ENCODE measurements at places on chromosomes 5 and 9.

- DNase-seq, result no peak
These were observed 256.9 kb downstream of the GLIS3 start for GRCh38 chr9:4042991-4043390.

- DNase-seq, result no peak
These were observed 7.3 kb upstream of the RXRA start for GRCh38 chr9:134318941-134319305.

DNA sequence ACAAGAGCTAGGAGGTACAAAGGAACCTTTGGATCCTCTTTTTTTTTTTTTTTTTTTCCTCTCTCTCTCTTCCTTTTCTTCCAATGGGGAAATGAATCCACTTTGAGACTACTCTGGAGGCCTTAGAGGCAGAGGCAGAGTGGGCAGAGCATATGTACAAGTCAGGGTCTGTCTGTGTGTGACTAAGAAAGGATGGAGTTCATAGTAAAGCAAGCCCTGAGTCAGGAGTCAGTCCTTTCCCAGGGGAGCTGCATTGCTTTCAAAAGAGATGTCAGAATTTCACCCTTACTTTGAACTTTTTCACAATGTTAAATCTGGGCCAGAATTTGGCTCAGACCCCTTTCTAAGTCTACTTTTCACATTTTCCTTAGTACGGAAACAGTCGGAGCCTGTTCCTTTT lies 792.4 kb upstream of the C9orf72 start:
- no peak for DNase-seq

DNA sequence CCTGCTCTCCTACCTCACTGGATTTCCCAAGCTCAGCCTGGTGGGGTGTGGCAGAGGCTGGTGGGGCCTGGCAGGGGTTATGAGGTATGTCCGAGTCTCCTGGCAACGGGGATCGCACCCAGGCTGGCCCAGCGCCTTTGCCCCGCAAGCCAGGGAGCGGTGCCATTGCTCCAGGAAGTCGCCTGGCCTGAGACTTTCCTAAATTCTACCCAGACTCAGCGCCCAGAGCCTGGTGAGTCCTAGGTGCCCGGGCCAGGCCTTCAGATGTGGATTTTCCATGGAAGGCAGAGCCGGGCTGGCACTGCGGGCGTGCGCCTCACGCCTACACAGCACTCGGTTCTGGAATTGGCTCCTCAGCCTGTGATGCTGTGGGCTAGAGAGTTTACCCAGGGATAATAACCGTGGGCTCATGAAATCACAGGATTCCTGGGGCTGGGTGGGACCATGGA lies 155.4 kb upstream of the COL5A1 start:
- no peak for DNase-seq

DNA sequence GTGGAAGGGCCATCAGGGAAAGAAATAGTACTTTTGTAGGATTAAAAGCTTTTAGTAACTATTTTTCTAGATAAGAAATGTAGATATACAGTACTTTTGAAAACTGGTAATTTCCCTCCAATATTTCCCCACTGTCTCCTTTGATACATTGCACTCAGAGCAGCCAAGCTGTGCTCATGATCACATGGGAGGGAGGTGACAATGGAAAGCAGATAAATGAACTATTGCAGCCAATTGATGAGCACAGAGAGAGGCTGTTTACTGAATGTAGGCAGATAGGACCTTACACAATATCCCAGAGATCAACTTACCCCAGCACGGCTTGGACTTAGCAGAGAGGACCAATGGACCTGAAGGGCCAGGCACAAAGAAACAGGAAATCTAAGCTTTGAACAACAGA lies 178.0 kb upstream of the NREP start:
- DNase-seq, result no peak

GRCh38 chr5:1867114-1867814 lies 15.5 kb downstream of the IRX4 start:
- no peak for DNase-seq

DNA sequence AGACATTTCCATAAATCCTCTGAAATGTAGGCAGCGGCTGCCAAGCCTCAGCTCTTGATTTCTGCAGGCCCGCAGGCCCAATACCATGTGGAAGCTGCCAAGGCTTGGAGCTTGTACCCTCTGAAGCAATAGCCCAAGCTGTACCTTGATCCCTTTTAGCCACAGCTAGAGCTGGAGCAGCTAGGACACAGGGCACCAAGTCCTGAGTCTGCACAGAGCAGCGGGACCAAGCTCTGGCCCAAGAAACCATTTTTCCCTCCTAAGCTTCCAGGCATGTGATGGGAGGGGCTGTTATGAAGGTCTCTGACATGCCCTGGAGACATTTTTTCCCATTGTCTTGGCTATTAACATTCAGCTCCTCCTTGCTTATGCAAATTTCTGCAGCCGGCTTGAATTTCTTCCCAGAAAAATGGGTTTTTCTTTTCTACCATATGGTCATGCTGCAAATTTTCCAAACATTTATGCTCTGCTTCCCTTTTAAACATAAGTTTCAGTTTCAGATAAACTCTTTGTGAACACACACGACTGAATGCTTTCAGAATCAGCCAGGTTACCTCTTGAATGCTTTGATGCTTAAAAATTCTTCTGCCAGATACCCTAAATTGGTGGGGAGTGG lies 14.4 kb upstream of the ZFR start:
- no peak for DNase-seq

DNA sequence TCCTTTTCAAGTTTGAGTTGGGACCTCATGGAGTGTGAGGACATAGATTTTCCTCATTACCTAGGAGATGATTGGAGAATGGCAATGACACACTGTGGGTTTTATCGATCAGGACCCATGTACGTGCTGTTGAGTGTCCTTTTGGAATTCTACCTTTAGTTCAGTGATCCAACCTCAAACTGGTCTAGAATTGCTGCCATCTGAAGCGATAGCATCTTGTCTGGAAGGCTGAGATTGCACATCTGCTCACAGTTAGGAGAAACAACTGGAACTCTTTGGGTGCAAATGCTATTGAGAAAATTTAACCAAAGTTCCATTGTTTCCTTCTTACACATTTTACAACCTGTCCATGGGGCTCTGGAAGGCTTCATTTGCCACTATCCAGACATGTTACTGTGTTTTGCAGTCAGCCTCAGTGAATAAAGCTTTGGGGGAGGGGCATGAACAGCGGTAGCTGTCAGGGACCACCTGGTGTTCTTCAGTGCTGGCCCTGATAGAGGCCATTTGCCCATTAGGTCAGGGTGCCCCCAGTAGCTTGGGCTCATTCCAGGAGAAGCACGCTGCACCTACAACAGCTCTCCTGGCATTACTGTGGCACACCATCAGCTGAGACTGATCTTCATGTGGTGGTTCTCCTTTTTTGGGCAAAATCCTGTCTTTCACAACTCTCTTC lies 123.1 kb downstream of the PDE8B start:
- DNase-seq, result no peak

DNA sequence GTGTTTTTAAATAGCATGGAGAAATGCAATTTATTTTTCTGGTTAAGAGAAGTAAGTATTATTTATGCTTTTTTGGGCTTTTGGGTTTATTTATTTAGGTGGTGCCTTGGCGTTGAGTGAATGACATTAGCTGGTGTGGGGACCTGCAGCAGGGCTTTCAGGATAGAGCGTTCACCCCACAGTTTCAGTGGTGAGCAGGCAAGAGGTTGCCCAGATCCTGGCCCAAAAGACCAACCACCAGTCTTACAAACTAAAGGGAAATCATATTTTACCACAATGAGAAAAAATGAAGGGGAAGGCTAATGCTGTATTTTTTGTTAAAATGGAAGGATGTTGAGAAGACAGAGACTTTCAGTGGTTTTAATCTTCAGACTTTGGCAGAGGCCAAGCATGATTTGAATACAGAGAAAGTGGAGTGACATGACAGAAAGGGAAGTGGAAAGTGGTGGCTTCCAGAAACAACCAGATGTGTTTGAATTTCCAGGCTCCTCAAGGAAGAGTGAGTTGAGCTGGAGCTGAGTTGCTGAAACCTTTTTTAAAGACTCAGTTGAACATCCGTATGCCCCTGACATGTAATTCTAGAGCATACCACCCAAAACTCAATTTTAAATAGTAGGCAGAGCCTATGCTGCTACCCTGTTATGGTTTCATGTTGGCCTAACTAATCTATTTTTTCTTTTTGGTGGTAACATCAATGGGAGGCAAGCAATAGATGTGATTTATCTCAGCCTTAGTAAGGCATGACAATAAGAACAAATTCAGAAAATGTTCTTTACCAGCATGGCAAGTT lies 94.8 kb downstream of the AOPEP start:
- DNase-seq, result no peak

DNA sequence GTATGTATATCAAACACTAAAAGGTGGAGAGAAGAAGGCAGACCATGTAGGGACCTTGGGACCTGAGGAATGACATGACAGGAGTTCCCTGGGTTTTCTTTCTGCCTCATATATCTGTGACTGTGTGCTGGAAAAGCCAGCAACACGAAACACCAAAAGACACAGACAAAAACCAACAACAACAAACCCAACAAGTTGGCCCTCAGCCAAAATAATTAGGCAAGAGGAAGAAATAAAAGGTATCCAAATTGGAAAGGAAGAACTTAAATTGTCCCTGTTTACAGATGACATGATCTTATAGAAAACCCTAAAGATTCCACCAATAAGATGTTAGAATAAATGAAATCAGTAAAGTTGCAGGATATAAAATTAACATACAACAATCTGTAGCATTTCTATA lies 21.7 kb downstream of the ABO start:
- no peak for DNase-seq

DNA sequence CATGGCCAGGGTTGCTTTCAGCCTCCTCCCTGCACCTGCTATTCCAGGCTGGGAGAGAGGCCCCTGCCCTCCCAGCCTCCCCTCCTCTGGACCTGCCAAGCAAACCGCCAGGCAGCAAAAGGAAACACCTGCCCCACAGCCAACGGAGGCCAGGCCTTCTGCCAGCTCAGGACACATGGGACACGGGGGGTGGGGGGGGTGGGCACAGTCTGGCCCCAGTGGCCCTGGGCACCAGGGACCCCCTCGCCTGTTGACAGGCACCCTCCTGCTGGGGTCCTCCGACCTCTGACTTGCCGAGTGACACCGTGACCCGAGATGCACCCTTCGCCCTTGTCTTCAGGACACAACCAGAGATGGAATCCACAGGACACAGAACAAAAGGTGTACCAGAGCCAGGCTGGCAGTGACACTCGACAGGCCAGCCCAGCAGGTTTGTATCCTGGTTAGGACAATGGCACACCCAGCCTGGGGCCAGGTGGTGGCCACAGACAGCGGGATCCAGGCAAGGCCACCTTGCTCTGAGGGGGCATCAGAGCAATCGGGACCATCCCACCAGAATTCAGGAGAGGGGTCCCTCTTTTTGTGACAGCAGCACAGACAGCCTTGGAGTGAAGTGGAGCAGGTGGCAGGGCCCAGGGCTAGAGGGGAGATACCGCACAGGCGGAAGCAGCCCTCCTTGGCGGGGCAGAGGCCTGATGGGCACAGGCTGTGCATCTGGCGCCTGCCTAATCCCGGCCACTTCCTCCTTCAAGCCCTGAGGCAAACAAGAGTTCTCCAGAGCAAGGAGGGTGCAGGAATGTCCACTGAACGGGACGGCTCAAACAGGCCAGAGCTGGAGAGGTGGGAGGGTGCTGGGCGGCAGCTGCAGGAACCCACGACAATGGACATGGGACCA lies 1.3 kb upstream of the TMEM210 start:
- no peak for DNase-seq

- no peak for DNase-seq
These were observed 50.5 kb downstream of the COMMD10 start for GRCh38 chr5:116135344-116135743.

DNA sequence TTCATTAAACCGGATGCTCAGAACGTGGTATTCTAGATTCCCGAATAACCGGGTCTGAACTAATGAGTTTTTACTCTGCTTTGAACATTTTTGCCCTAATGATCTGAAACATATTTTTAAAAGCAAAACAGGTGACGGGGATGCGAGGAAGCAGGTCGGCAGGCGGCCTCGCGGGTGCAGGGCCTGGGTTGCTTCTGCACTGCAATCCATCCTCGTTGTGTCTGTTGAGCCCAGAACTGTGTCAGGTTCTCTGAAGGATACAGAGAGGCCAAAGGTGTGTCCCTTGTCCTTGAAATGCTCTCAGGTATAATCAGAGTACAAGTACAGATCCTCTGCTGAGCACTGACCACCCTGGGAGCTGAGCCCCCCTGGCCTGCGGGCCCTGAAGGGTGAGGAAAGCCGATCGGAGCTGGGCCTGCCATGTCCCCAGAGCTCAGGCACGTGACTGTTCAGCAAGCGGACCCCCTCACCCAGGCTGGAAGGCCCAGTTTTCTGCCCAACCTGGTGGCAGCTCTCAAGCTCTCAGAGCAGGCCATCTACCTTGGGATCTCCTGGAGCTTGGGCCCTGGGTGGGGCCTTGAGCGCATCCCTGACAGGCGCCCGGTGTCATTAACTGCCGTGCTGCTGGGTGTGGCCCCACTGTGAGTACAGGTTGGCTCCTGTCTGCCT lies 151.8 kb downstream of the OLFM1 start:
- no peak for DNase-seq

DNA sequence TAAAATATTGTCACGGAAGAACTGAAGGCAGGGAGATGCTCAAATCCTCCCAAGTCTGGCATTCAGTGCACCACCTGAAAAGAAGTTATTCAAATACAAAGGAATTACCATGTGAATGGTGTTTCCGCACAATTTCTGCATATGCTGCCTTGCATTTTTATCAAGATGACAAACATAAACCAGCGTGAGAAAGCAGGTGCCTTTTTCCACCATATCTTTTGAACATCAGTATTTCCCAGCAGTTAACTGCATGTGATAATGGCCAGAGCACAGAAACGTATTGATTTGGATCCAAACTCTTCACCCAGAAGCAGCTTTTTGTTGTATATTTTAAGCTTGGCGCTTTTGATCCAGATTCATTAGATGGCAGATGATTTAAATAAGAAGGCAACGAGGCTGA lies 808.0 kb downstream of the TLE1 start:
- DNase-seq, result no peak

GRCh38 chr5:129717751-129718310 lies 30.1 kb upstream of the MINAR2 start:
- DNase-seq, result no peak

DNA sequence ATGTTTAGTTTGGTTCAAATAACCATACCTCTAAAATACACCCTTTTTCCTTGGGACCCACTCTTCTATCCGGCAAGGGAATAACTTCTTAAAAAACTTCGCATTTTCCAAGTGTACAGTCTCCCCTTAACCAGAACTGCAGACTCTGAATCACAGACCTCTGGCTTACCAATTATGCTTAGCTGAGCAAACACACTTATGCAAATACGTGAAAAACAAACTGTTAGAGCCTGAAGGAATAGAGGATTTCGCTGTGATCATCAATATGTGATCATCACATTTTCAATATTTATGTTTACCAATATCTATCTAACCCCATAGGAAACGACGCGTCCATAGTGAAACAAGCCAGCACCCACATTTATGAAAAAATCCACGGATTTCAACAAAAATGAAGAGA lies 1.3 kb downstream of the LPAR1 start:
- no peak for DNase-seq

- no peak for DNase-seq
These were observed 56.9 kb downstream of the ANKRD55 start for GRCh38 chr5:56176155-56176798.
